ENCODE measurements at places on chromosomes 3 and 15.

DNA sequence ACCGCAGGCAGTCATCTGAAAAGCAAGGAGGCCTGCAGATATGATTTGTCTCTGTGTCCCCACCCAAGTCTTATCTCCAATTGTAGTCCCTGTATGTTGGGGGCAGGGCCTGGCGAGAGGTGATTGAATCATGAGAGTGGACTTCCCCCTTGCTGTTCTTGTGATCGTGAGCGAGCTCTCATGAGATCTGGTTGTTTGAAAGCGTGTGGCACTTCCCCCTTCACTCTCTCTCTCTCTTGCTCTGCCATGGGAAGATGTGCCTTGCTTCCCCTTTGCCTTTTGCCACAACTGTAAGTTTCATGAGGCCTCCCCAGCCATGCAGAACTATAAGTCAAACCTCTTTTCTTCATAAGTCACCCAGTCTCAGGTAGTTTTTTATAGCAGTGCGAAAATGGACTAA lies 83.3 kb downstream of the TMCO5A start:
- DNase-seq, result no peak
- H3K36me3 ChIP-seq, result no peaks in the 10 kb centered on the region
- no peaks in the 10 kb centered on the region for H3K4me1 ChIP-seq
- no peak overlapping the region for H3K4me3 ChIP-seq
- H3K27ac ChIP-seq, result no peak overlapping the region

DNA sequence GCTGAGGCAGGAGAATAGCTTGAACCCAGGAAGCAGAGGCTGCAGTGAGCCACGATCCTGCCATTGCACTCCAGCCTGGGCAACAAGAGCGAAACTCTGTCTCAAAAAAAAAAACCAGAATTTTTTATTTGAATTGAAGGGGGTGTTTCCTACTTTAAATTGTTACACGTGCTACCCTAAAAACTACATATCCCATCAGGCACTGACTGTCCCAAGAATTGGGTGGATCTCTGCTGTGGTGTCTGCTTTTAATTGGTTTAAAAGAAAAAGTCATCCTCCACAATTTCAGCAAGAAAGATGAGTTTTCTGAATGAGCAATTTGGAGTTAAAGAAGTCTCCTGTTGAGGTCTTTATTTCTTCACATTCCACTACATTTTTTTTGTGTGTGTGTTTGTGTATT lies 2.1 kb downstream of the PDIA3 start:
- no peak for DNase-seq
- peak overlapping the region; percentile 97 for H3K4me3 ChIP-seq
- H3K36me3 ChIP-seq, result peaks cover 20% of the 10 kb centered on the region
- H3K27me3 ChIP-seq, result no peaks in the 10 kb centered on the region
- H3K27ac ChIP-seq, result no peak overlapping the region
- peaks cover 42% of the 10 kb centered on the region for H3K4me1 ChIP-seq

DNA sequence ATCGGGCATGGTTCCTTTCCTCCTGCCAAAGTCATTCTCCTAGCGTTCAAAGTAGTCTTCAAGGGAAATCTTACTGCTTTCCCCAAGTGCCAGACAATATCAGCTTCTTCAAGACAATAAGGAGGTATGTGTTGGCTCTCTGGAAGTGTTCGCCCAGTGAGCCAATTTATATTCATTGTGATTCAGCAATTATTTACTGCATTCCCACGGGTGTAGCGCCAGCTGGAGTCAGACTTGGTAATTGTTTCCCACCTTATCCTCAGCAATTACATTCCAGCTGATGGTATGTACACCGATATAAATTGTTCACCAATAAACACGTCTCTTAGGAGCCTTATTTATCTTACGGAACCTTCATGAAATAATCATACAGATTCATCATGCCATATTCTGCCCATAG lies 103.6 kb upstream of the CTNNB1 start:
- H3K4me3 ChIP-seq, result no peak overlapping the region
- no peak for DNase-seq
- no peaks in the 10 kb centered on the region for H3K4me1 ChIP-seq
- H3K27ac ChIP-seq, result no peak overlapping the region
- H3K36me3 ChIP-seq, result no peaks in the 10 kb centered on the region
- H3K27me3 ChIP-seq, result peaks cover 2% of the 10 kb centered on the region

- H3K36me3 ChIP-seq, result no peaks in the 10 kb centered on the region
- H3K4me3 ChIP-seq, result no peak overlapping the region
- no peaks in the 10 kb centered on the region for H3K4me1 ChIP-seq
These were observed 293.3 kb upstream of the CNTN4 start for GRCh38 chr3:1805331-1805730.

- peak overlapping the region; percentile 88 for H3K27ac ChIP-seq
- no peaks in the 10 kb centered on the region for H3K27me3 ChIP-seq
- peaks cover 60% of the 10 kb centered on the region for H3K4me1 ChIP-seq
These were observed 8.6 kb downstream of the TLR9 start for GRCh38 chr3:52216585-52217408.

DNA sequence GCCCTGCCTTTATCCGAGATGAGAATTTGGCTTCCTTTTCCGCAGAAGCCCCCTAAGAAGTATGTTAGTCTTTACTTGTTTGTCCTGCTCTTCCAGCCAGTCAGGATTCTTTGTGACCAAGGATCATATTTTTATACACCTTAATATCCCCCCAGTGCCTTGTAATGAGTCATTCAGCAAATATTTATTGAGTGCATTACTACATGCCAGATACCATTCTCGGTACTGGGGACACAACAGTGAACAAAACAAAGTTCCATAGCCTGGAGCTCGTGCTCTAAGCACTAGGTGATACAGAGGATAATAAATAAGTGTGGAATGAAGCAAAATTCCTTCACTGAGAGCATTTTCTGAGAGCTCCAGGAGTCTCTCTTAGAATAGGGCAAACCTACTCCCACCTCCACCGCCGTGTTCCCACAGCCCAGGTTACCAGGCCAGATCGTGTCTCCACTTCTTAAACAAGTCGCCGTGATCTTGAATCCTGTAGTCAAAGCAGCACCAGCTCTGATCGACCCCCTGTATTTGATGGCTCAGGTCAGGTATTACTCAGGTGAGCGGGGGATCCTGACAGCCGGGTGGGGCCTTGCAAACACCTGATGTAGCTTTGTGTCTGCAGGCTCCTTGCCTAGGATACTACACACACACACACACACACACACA lies 18.5 kb downstream of the TTC21A start:
- H3K4me3 ChIP-seq, result no peak overlapping the region
- H3K36me3 ChIP-seq, result peaks cover 6% of the 10 kb centered on the region
- peaks cover 23% of the 10 kb centered on the region for H3K4me1 ChIP-seq
- no peak overlapping the region for H3K27ac ChIP-seq
- H3K27me3 ChIP-seq, result peaks cover 12% of the 10 kb centered on the region

DNA sequence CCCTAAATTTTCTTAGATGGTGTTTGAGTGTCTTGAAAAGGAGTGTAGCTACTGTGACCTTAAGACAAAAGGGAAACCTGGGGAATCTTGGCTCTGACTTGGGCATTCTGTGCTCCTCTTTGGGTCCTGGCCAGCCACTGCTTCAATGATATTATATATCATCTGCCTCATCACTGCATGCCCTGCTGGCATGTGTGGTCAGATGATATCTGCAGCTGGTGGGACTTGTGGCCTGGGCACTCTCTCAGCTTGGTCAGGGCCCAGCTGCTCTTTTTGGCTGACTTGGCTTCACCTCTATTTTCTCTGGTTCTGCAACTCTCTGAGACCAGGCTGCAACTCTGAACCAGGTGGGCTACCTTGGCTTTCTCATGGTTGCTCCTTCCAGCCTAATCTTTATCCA lies 446.1 kb upstream of the RARB start:
- no peaks in the 10 kb centered on the region for H3K27me3 ChIP-seq
- DNase-seq, result no peak
- no peak overlapping the region for H3K27ac ChIP-seq
- H3K36me3 ChIP-seq, result no peaks in the 10 kb centered on the region

GRCh38 chr3:59262076-59262498 lies 212.3 kb upstream of the CFAP20DC start:
- no peak for DNase-seq
- no peak overlapping the region for H3K4me3 ChIP-seq
- no peaks in the 10 kb centered on the region for H3K36me3 ChIP-seq
- no peaks in the 10 kb centered on the region for H3K4me1 ChIP-seq

Measured in activated T-helper 1 cell treated with anti-CD3 and anti-CD28 coated beads, Interleukin-12 subunit alpha, Interleukin-12 subunit beta, Interleukin-2, Interleukin-4 antibody, amounts not matched to agents 30 ng/mL and 10 ng/mL and 1 ng/mL, durations not matched to agents 14 hours and 24 hours and 36 hours (primary cell).